ENCODE measurements at places on chromosomes 4 and X.

GRCh38 chr4:2390784-2391421 lies 27.5 kb downstream of the ZFYVE28 start:
- peak; percentile 80 for DNase-seq

GRCh38 chr4:1961563-1961962 lies 47.2 kb downstream of the NELFA start:
- DNase-seq: no peak

DNA sequence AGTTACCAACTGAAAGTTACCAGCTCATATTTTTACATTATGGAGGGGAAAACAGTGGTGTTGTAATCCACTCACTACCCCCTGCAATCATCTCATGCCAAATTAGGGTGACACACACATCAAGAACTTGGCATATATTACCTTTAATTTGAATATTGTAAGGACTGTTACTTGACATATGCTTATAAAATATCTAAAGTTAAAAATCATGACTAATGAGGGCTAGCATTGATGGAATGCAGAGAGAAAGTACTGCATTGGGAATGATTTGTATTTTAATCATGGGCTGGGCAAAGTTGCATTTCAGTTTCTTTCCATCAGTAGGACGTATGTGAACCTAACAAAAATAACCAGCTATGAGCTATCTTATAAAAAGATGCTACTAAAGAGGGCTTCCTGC lies 517.5 kb upstream of the GRIA3 start:
- no peak for DNase-seq

GRCh38 chrX:17744896-17745523 lies 7.7 kb downstream of the SCML1 start:
- DNase-seq: no peak

DNA sequence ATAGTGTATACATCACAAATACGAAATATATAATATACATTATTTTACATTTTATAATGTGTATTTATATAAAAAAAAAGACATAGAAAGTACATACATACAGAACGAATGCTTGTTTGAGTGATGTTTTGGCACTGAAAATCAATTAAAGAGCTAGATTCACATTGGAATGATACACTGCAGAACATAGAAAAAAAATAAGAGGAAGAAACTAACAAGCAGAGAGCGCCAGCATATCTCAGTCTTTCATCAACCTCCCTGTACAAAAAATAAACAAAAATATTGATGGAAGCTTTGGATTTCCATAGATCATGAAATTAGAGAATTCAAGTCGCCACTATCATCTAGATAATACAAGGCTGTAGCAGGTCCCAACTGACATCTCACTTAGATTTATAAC lies 420.6 kb downstream of the CENPC start:
- no peak for DNase-seq

GRCh38 chrX:71542411-71542810 lies 9.5 kb downstream of the OGT start:
- DNase-seq: no peak

DNA sequence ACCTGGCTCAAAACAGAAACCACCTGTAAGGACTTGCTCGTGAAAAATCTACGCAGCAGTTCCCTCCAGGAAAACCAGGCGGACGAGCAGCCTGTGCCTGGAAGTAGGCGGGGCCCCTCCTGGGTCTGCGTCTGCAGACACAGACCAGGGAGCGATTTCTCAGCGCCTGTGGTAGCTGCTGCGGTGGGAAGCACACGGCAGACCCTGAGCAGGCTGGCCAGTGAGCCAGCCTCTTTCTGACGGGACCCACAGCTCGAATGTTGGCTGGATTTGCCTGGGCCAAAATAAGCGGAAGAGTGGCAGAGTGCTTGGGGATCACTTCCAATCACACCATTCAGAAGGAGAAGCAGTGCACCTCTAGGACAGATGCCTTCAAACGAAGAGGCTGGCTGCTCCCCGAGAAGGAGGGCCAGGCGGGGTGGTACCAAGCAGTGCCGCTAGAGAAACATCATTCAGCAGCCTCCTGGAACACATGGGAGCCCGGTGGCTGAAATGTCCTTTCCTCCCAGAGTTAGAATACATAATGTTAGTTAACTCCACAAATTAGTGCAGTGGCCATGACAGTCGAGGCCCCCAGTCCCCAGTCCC lies 85.9 kb downstream of the GATB start:
- peak; percentile 90 for DNase-seq

- DNase-seq: no peak
Observed at GRCh38 chr4:8033067-8033755, 93.5 kb upstream of the AFAP1 start.

GRCh38 chr4:111959222-111959621 lies 186.0 kb upstream of the FAM241A start:
- DNase-seq: no peak

DNA sequence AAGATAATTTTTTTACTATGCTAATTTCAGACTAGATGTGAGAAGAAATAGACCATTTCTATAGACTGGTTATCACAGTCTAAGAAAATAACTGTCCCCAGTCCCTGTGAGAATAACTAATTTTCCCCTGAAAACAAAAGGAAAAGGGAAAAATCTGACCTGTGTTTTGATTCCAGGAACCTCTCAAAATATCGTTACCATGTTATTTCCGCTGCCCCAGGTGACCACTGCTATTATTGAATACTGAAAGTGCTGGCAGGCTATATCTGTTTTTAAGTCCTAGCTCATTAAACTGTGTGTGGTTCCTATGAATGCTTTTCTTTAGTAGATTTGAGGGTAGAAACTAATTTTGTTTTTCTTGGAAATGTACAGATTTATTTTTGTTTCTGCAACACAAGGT lies 83.6 kb downstream of the GAB1 start:
- no peak for DNase-seq

- DNase-seq: no peak
Observed at GRCh38 chr4:108001540-108002135, 11.9 kb downstream of the HADH start.

- no peak for DNase-seq
Observed at GRCh38 chr4:138405934-138406567, 163.9 kb upstream of the SLC7A11 start.

DNA sequence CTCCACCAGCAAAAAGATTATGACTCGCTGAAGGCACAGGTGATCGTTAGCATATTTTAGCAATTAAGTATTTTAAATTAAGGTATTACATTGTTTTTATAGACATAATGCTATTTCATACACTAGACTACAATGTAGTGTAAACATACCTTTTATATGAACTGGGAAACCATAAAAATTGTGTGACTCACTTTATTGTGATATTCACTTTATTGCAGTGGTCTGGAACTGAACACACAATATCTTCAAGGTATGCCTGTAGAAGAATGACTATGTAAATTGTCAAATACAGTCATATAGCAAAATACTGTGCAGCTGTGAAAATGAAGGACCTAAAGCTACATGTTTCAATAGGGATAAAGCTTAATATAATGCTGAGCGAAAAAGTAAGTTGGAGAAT lies 26.6 kb upstream of the MAML3 start:
- no peak for DNase-seq

- DNase-seq: no peak
Observed at GRCh38 chrX:37776283-37776986, 3.4 kb upstream of the CYBB start.
